Stimulated activated CD4-positive, alpha-beta T cell treated with anti-CD3 and anti-CD28 coated beads, Interleukin-12 subunit alpha, Interleukin-12 subunit beta, amount 100 ng/mL, for 4 hours (primary cell): ENCODE measurements at places on chromosomes 12 and 14.

- DNase-seq, result no peak
Measured at GRCh38 chr12:24455811-24456210, 493.1 kb downstream of the BCAT1 start.

GRCh38 chr12:124171231-124171979 lies 123.5 kb upstream of the RFLNA start:
- no peak for DNase-seq

DNA sequence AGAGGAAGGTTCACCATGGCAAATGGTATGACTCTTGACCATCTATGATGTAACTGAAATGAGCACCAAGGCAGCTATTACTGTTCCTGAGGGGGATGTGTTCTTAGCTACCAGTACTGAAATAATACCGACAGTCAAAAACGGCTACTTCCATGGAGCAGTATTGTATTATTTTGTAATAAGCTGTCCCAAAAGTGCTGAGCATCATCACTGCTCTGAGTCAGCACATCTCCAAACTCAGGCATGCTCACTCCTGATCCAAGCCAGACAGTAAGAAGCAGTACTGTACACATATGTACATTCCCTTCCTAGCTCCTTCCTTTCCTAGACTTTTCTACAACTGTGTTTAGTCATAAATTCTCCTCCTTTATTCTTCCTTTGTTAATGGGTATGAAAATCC lies 8.6 kb downstream of the VTI1B start:
- no peak for DNase-seq

DNA sequence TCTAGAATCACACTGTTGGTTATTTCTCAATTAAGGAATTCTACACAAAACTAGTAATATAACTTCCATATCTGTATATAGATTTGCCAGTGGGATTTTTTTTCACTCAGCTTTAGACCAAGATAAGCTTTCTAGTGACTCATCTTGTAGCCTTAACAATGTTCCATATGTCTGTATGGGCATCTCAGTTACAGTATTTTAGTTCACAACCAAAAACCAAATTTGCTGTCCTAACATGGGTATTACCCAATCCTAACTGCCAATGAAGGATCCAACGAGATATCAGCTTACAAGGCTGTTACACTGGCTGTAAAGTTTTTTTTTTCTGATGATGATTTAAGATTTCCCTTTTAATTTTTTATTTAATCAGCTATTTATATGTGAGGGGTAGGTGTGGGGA lies 31.5 kb upstream of the KRR1 start:
- DNase-seq, result no peak
